ENCODE measurements at places on chromosomes 6 and 20.

GRCh38 chr6:88376768-88377387 is 210.7 kb upstream of the CNR1 start:
- DNase-seq = no peak

DNA sequence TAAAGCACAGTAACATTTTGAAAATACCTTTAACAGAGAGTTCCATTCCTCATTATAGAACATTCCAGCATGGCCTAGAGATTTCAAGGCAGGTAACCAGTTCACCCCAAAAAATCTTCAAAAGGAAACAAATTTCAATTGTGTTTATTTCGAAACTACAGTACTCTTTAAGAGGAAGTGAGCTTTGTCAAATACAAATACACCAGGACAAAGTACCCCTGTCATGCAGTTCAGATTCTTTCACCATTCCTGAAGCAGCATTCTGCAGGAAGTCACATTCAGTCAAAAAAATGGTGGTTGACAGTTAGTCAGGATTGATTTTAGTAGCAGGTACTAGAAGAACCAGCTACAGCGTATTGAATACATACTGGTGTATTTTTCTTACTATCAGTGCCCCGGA is 89.6 kb upstream of the RIN2 start:
- DNase-seq = no peak

GRCh38 chr6:137202078-137202477 is 17.1 kb downstream of the IFNGR1 start:
- no peak for DNase-seq

- DNase-seq = no peak
Measured at GRCh38 chr6:38676236-38676973, 26.5 kb downstream of the GLO1 start.

DNA sequence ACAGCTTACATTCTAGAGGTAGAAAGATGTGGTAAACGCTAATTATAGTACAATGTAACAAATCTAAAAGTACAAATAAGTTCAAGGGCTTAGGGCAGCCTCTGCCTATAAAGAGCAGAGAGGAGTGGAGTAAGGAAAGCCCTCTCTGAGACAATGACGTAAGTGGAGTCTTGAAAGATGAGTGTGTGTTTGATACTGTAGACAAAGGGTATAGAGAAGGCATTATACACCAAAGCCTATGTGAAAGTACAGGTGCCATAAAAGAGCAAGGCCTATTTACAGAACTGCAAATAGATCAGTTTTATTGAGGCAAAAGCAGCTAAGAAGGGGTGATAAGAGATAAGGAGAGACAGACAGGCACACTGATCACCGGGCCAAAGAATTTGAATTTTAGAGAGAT is 10.9 kb downstream of the GOPC start:
- no peak for DNase-seq

GRCh38 chr6:161033667-161034066 is 42.1 kb downstream of the MAP3K4 start:
- no peak for DNase-seq

- DNase-seq = no peak
Measured at GRCh38 chr6:42049948-42050296, 402 bp upstream of the TAF8 start.

GRCh38 chr6:20468209-20468608 is 66.0 kb upstream of the CDKAL1 start:
- no peak for DNase-seq

- DNase-seq = no peak
Measured at GRCh38 chr6:25387483-25387882, 108.3 kb downstream of the CARMIL1 start.

- no peak for DNase-seq
Measured at GRCh38 chr20:45782890-45783289, 8.8 kb downstream of the WFDC3 start.

All from stimulated activated CD4-positive, alpha-beta T cell treated with anti-CD3 and anti-CD28 coated beads, TNF-alpha, amount 100 ng/mL, for 4 hours (primary cell).